AG10803 (cell line): ENCODE measurements at places on chromosomes 16 and 17.
A peak's percentile ranks its signal among the peaks of the same experiment; 100 is the strongest.

DNA sequence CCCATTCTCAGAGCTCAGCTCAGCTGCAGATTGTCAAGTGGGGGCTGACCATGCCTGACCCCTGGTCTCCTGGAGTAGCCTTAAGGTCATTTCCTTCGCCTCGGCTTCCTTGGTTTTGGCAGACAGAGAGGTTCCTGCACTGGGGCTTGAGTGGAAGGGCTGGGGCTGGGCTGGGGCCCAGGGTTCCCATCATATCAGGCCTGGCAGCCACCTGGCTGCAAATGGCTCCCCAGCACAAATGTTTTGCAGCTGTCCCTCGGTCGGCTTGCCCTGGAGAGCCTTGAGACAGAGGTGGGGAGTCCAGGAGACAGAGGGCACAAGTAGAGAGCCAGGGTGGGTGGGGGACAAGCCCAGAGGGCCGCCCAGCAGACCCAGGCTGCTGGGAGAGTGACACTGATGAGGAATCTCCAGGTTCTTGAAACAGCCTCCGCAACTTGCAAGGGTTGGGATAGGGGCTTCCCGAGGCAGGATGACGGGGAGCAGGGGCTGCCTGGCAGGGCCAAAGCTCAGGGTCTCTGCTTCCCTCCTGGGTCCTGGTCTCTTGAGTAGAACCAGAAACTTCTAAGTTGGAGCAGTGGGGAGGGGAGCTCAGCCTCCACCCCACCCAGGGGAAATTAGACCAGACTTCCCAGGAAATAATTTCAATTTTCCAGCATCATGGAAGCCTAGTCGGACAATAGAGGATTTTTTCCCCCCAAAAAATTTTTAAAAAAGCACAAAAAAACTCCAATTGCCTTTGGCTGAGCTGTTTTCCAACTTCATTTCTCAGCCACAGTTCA, 19.3 kb downstream of the IGFBP4 start:
- no peak for DNase-seq

DNA sequence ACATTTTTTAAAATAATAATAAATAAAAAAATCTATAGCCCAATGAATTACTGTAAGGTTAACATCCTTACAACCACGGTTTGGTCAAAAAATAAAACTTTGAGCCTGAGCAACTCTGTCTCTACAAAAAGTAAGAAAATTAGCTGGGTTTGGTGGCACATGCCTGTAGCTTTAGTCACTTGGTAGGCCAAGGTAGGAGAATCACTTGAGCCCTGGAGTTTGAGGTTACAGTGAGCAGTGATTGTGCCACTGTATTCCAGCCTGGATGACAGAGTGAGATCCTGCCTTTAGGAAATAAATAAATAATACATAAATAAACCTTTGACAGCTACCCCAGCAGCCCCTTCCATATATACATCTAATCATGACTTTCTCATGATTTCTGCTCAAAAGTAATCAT, 26.9 kb upstream of the PHAF1 start:
- peak; percentile 31 for DNase-seq

DNA sequence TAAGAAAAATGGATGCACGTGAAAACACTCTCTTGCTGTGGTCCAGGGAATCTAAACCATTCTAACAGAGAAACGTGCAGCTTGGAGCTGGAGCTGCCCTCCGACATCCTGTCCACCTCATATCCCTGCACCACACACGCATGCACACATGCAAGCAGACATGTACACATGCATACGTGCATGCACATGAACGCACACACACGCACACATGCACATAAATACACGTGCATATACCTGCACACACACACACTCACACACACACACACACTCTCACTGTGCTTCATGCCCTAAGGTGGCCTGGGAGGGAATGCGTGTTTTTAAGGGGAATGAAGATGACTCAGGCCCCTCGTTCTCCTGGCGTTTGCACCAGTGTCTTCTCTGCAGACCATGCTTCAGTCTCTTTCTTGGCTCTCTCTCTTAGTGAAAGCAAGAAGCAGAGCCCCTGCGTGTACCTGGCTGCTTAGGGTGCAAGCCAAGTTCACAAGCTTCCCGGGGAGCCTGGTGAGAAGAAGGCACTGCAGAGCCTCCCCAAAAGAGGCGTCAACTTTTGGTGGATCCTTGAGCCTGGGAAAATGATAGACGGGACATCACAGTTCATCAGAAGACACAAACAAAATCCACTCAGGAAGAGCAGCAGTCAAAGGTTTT, 72.8 kb downstream of the GOSR1 start:
- no peak for DNase-seq

DNA sequence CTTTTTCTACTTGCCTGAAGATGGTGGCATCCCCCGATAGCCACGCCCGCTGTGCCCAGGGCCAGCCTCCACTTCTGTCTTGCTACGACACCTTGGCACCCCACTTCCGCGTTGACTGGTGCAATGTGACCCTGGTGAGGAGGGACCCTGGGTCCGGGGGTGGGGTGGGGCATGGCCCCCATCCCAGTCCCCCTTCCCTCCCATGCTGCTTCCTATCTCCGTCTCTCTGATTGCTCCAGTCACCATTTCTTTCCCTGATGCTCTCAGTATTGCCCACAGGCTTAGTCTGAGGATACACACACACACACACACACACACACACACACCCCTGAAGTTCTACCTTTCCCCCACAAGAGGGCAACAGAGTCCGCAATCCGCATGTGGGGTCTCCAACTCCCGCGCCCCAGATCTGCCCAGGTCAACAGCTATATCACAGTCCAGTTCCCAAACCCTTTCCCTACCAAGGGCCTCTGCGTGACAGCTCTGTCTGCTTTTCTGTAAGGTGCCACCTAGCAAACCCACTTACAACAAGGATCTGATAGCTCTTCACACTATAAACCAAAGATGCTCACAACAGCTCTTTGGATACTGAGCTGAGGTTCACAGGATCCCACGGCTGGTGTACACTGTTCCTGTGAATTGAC, 3.4 kb downstream of the SGCA start:
- peak; percentile 79 for DNase-seq

GRCh38 chr17:34926661-34927060, 34.6 kb downstream of the CCT6B start:
- DNase-seq = no peak

DNA sequence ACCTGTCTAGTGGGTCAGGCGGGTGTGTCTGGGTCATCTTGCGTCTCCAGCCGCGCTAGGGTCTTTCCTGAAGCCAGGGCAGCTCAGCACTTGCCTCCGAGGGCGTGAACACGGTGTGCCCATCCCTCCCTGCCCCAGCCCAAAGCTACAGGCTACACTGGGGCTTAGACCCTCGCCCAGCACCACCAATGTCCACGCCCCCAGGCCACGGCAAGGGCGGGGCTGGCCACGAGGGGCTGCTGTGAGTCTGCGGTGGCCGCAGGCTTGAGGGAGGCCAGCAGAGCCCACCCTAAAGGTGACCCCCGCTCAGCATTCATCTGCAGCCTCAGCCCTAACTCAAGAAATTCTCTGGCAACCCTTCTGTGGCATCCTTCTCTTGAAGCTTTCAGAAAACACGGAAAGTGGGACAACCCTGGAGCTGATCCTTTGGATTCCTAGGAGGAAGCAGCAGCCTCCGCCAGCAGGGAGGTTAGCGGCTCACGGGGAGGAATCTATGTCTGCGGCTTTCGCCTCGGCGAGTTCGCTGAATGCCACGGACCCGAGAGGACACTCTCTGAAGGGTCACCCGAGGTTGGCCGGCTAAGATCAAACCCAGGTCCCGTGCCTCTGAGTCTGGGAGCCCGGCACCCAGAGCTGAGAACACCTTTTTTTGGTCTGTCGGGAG, 41.7 kb downstream of the TIMM22 start:
- DNase-seq = no peak

DNA sequence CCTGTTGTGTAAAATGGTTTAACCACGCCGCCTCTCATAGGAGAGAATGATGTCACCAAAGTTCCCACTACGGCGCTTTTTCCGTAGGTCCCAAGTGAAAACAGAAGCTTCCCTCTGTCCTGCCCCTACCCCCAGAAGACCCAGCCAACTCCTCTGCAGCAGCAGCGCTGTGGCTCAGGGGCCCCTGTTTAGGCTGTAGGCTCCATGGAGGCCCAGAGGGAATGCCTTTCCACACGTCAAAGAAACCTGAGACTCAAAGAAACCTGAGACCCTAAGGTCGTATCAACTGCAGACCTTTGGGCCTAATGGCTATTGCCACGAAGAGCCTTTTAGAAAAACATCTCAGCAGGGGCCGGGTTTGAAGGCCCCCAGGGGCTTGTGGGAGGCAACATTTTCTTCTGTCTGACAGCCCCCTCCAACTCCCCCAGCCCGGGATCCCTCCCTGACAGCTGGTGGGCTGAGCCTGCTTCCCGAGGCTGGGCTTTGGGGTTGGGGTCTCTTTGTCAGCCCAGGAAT, 43.1 kb upstream of the MEAK7 start:
- DNase-seq = no peak

GRCh38 chr17:3750296-3750695, 26.6 kb downstream of the HASPIN start:
- DNase-seq = no peak

GRCh38 chr16:49854188-49854795, 1.6 kb downstream of the ZNF423 start:
- DNase-seq = no peak

DNA sequence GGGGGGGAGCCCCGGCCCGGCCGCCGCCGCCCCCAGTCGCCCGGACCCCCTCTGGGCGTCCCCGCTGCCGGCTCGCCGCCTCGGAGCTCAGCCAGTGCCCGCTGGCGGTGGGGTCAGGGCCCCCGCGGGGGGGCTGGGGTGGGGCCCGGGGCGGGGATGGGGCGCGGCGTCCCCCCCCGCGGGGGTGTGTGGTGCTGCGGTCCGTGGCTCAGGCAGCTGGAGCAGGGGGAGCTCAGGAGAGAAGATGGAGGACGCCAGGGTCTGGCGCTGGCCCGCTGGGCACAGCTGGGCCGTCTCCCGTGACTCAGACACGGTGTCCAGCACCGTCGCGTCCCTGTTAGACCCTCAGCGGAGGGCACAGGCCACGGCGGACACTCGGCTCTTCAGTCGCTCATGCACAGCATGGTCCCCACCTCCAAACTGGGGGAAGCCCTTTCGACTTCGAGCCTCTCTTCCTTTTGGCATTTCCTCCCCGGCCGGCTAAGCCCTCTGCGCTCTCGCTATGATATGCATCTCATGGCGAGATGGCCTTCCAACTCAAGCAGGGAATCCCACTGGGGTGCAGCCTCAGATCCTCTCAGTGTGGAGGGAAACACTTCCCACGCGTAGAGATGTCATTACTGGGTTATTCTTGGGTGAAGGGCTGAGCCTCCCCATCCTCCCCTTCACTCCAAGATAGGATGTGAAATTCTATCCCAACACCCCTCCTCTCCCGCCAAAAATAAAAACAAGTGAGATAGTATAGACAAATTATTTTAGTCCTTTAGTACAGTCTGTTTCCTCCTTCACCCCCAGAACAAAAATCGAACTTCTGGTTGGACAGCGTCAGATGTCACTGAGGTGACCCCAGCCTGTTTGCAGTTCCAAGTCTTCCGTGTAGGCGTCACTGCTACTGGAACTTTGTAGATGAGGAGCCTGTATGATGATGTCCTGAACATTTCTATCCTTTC, 522 bp upstream of the VEZF1 start:
- peak; percentile 69 for DNase-seq

DNA sequence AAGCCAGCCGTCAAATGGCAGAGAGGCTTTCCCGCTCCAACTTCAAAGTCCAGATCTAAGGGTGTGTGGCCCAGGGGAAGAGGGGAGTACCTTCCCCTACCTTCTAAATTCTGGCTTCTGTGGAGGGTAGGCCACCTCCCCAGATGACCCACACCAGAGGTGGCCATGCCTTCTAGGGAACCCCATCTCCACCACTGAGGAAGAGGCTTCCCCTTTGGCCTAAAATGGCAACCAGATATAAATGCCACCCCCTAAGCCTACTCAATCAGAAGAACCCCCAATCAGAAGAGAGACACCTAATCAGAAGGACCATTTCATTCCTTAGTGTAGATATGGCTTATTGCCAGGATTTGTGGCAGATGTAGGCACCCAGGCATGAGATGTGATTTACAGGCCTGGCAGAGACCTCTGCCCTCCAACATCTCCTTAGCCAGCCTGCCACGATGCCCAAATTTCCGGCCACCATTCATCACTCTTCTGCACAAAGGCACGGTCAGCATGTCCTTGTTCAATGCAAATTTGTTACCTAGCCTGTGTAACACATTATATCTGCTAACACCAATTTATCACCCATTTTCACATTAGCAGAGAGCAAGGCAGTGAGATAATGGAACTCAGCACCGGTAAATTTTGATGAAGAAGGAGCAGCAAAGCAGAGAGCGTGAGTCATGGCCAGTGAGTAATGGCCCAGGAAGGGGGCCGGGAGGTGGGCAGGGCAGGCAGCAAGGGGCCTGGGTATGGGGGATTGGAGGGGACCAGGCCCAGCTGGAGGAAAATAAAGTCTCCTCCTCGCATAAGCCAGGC, 1.2 kb upstream of the MGAT5B start:
- peak; percentile 22 for DNase-seq

- DNase-seq = peak; percentile 53
Measured at GRCh38 chr17:12789481-12790248, at the start of gene ARHGAP44. Gene ARHGAP44 (plus strand): TSS chr17:12789498. CDS start chr17:12789839, 341 bp downstream.

DNA sequence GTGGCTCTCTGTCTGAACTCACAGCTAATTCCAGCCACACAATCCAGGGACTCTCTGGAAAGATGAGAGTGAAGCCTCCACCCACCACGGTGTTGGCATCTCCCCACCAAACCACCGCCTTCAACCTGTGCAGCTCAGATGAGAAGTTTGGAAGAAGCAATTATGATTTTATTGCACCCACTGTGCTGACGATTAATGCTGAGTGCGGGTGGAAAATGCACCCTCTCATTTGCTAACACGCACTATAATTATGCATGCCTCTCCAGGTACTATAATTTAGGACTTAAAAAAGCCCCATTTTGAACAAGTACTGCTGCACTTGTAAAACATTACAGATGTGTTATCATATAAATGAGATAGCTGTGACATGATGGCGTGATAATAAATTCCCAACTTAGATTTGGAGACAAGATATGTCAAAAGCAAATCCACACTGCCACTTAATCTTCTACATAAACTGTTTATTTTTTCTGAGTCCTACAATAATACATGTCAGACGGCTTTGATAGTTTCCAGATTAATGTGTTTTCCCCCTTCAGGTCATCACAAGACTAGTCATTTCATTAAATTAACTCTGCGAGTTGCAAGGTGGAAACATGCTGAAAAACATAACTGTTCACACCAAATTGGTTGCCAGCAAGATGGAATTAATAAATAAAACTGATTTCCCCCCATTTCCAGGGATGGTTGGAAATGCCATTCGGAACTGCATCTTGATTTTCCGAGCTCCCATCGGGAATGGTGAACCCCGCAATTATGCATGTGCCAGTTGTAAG, 466.5 kb upstream of the MAF start:
- no peak for DNase-seq

DNA sequence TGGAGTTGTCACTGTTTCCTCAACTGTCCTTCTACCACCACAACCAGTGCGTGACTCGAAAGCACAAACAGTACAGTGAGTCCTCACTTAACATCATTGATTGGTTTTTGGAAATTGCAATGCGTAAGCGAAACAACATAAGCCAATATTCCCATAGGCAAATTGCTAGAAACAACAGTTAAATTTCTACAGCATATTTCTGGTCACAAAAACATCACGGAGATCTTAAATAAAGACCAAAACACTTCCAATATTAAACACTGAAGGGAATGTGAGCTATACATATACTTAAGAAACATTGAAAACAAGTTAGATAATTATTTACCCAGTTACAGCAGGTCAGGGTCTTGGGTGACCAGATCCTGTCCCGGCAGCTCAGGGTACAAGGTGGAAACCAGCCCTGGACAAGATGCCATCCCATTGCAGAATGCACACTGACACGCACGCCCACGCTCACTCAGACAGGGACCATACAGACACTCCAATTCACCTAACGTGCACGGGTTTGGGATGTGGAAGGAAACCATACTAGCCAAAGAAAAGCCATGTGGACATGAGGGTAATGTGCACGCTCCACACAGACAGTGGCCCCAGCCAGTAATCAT, 4.7 kb downstream of the SLC13A5 start:
- no peak for DNase-seq
